ENCODE measurements at places on chromosomes 7 and 10.

DNA sequence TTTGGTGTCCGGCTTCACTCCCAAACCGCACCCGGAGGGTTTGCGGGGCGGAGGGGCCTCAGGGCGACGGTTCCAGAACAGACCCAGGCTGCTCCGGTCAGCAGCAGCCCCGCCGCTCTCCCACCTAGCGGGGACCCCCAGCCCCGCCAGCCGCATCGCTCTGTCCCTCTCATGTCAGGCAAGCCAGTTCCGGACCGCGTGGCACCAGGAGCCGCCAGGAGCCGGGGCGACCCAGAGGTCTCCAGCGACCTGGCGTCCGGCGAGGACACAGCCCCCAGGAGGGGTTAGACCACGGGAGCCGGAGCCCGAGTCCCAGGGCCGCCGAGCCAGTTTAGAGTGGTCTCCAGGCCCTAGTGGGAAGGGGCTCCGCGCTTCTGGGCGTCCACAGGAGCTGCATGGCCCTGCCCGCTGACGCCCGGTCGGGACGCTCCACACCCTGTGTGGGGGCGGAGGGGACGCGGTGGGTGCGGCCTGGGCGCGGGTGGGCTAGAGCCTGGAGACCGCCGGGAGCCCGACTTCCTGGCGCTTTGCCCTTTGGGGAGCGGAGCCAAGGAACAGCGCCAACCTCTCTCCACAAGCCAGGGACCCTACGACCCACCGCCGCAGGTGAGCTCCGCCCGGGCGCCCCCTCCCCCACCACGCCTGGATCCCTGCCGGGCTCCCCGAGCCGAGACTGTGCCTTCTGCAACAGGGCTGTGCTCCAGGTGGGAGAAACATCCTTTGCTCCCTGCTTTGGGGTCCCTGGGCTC is 43.4 kb downstream of the ZNF117 start:
- DNase-seq, result no peak

DNA sequence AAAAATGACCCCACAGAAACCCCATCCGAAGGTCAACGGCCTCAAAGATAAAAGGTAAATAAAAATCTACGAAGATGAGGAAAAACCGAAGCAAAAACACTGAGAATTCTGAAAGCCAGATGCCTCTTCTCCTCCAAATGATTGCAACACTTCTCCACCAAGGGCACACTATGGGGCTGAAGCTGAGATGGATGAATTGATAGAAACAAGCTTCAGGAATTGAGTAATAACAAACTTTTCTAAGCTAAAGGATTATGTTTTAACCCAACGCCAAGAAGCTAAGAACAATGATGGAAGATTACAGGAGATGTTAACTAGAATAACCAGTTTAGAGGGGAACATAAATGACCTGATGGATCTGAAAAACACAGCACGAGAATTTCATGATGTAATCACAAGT is 127.8 kb downstream of the MACC1 start:
- DNase-seq, result no peak

- no peak for DNase-seq
Measured at GRCh38 chr7:134318443-134318842, 1.7 kb upstream of the SLC35B4 start.

DNA sequence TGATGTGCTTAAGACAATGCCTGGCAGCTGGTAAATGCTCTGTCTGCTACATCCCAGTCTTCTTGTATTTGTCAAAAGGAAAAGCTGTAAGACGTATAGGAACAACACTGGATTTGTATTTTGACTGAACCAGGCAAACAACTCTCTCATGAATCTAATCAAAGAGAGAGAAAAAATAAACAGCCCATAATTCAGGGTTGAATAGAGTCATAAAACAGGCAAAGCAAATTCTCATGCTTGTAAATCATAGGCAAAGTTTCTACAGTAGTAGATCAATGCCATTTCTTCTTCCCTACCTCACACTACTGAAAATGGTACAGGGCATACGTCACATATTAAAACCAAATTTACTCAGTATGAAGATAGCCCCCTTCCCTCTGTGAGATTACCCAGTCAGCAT is 166.3 kb downstream of the SKIDA1 start:
- no peak for DNase-seq

DNA sequence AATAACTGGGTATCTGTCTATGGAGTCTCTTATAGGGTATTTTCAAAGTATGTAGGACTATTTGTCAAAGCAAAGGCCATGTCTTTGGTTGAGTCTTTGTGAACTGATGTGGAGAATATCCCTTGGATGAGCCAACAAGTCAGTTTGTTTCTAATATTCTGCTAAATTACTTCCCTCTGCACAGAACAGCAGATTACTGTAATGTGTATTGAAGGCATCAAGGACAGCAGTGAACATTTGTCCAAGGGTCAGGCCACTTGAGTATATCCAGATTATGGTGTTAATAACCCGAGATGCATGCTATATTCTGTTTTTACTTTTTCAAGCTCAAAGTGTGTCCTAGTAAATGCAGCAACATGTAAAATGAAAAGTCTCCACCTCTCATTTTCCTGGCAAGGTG is 144.2 kb upstream of the GLI3 start:
- DNase-seq, result no peak

DNA sequence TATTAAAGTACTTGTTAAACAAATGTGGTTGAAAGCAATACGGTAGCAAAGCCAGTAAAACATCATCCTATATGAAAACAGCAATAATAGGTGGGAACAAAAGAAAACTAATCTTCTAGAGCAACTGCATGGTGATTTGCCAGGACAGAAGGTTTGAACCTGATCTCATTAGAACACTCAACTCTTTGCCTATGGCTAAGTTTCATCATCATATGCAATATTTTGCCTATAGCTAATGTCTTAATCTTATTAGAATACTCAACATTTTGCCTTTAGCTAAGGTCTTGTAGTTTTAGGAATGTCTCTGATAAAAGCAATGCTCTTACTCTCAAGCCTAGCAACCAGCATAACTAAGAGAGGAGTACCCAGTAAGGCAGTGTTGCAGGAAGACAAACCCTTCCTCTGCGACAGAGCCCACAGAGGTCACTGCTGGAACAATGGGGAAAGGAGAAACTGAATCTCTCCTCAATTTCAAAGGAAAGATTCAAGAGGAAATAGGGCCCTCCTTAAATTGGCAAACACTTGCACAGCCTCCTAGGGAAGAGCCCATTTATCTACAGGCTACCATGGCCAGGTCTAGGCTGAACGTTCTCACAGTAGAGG is 38.3 kb downstream of the CADPS2 start:
- DNase-seq, result no peak

DNA sequence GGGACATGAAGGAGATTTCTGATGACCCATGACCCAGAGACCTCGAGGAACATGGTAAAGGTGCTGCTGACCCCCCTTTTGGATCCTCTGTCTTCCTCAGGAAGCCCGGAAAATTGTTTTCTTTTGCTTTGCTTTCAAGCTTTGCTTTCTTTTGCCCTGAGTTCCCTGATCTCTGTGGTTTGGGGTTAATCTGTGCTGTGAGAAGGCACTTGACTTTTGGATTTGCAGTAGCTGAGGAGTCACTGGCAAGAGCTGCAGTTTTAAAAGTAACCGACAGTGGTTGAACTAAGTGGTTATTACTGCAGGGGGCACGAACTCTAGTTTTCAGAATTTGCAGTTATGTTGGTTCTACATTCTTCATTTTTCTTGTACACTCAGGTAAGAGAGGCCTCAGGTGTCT is 53.0 kb downstream of the PDZD8 start:
- DNase-seq, result no peak

- DNase-seq, result no peak
Measured at GRCh38 chr10:59805014-59805413, 51.8 kb upstream of the MRLN start.

GRCh38 chr7:45881759-45882464 is 6.4 kb upstream of the IGFBP1 start:
- no peak for DNase-seq

DNA sequence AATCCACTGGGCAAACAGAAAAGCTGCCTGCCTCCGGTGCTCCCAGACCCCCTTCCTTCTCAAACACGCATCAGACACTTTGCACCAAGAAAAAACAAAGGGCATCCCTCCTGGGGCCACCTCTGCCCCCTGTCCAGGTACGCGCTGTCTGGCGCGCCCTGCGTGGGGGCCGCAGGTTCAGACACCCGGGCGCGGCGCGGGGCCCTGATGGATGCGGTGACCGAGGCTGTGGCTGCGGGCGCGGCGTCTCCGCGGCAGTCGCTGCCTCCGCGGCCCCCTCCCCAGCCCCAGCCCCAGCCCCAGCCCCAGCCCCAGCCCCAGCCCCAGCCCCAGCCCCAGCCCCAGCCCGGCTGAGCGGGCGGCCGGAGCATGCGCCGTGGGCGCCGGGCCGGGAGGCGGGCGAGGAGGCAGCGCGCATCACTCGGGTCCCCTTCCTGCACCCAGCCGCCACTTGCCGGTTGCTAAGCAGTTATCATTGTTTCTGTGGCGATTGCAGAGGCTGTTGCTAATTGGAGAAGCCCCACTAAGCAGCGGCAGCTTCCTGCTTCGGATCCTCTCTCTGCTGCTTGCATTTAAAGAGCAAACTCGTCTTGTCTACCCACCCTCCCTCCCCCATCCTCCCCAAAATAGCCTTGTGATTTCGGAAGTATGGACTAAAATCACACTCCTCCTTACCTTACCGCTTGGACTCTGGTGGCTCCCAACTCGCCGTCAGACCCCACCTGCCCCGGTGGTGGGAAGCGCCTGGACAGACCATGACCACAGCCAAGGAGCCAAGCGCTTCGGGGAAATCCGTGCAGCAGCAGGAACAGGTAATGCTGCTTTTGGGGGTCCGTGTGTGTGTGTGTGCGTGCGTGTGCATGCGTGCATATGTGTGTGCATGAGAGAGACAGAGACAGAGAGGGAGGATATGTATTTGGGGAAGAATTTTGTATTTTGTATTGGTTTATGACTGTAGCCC is 252.8 kb downstream of the DPP6 start:
- no peak for DNase-seq

DNA sequence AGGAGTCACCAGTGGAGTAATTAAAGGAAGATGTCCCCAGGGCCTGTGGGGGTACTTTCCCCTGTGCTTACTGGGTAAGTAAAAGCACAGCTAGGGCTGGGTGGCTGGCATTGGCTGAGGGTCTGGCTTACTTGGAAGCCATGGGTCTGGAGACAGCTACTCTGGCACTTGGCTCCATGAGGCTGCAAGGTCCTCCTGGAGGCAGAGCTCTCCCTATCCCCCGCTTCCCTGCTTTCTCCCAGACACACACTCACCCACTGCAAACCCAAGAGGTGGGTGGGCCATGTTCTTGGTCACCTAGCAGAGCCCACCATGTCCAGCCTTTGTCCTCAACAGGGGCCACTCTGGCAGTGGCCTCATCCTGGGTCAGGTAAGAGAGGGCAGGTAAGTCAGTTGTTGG is 13.3 kb downstream of the EMX2 start:
- DNase-seq, result no peak

DNA sequence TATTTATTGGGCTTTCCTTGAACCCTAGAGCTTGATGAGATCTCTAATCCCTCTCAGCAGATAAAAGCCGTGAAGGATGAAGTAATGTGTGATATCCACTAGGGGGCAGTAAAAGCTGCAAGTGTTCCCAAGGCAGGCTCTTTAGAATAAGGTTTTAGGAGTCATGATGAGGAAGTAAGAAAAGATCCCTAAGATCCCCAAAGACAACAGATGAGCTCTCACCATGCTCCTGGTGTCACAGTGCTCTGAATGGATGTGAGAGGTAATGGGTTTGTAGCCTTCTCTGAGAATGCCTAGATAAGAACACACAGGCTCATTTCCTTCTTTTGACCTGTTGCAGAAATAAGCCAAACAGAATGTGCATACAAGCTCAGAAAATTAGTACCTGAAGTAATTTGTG is 70.4 kb upstream of the ITPRID1 start:
- no peak for DNase-seq

Measured in stimulated activated CD8-positive, alpha-beta memory T cell treated with anti-CD3 and anti-CD28 coated beads, Interleukin-7, amount 100 ng/mL, for 24 hours (primary cell).